Uterus (tissue), 4 donors: ENCODE measurements at places on chromosomes 6 and 20. TPM values are rescaled to one million over a fixed set of nuclear protein-coding genes. Genes with fewer than 3 reads are reported as not detected.

CCR6 gene
- not detected for total RNA-seq

CRISP2 gene
- total RNA-seq: not detected

TOX2 gene
- total RNA-seq: 0.28 TPM

GJA1 gene
- total RNA-seq: 57.9 TPM

SLC22A2 gene
- total RNA-seq: 0.21 TPM

PROKR2 gene
- not detected for total RNA-seq

FGD2 gene
- 10.3 TPM for total RNA-seq

OPN5 gene
- not detected for total RNA-seq
